ENCODE measurements at places on chromosomes 5 and 9.

GRCh38 chr9:136011376-136011702, 50.2 kb upstream of the UBAC1 start:
- DNase-seq, result no peak

- no peak for DNase-seq
Observed at GRCh38 chr9:69996967-69997366, 46.7 kb upstream of the MAMDC2 start.

GRCh38 chr5:135047347-135047695, 13.3 kb upstream of the PITX1 start:
- no peak for DNase-seq

- DNase-seq, result peak; percentile 7
Observed at GRCh38 chr9:91150998-91151717, 210.6 kb downstream of the AUH start.

DNA sequence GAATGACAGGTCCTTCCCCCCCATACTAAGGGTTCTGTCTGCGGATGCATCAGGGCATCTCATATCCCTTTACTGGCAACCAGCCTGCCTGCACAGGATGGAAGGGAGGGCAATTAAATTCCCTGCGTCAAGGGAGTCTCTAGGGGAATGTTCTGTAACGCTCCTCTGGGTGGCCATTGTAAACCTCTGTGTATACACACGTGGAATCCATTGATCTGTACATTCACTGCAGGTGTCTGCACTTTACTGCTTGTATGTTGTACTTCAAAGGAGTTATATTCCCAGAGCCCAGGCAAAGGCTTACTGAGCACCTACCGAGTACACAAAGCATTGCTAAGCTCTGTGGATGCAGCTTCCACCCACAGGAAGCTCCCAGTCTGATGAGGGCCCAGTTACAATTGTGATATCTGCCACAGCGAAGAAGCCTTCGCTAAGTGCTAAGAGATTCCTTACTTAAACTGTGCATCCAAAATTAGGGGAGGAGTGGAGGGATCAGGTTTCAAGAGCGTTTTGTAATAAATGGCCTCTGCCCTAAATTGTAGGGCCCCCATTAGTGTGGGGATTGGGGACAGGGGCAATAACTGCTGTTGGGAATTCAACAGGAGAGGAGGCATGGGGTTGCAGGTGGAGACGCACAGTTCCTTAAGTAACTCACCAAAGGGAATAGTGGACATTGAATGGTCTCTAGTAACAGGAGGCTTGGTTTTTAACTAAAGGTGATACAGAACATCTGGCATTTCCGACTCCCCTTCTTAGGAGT, 1.5 kb upstream of the RETREG1 start:
- DNase-seq, result no peak

DNA sequence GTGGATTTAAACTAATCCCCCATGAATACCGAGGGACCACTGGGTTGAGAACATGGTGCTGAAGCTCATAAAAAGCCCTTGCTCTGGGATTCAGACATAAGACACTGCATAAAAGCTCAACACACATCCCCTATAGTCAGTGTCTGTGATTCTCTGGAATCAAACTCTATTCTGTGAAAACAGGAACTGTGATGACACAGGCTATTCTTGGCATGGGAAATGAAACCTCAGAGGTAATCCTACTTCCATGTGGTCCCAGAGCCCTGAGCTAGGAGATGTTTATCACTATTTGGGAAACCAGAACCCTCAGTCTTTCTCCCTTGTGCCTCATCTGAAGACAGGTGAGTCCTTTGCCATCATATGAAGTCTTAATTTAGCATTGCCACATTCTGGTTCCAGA, 135.4 kb upstream of the PRSS3 start:
- DNase-seq, result no peak

GRCh38 chr9:115300874-115301273, 182.9 kb upstream of the TNC start:
- no peak for DNase-seq

DNA sequence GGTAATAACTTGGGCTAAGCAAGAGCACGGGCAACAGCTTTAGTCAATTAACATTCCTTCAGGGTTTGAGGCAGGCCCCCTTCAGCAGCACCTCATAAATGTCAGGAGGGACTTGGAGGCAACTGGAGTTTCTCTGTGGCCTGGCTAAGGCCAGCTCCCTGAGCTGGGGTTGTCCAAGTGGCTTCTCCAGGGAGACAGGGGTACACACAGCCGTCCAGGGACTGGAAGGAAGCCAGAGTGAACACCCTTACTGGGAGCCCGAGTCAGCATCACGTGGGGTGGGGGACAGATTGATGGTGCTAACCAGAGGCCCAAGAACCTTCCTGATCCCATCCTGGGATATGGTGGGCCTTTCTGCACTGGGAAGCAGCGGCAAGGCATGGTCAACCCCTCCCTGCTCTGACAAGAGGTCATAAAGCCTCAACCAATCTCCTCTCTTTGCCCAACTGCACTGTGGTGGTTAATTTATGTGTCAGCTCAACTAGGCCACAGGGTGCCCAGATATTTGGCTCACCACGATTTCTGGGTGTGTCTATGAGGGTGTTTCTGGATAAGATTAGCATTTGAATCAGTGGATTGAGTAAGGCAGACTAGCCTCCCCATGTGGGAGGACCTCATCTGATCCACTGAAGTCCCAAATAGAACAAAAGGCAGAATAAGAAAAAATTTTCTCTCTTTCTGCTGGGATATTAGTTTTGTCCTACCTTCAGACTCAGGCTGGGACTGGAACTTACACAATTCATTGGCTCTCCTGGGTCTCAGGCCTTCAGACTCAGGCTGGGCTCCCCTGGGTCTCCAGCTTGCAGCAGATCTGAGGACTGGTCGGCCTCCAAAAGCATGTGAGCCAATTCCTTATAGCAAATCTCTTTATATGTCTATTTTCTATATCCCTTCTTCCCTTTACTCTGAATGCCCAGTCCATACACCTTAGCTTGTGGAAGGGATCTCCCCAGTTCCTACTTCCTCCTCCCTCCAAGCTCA, 127.2 kb upstream of the LARP1 start:
- no peak for DNase-seq

DNA sequence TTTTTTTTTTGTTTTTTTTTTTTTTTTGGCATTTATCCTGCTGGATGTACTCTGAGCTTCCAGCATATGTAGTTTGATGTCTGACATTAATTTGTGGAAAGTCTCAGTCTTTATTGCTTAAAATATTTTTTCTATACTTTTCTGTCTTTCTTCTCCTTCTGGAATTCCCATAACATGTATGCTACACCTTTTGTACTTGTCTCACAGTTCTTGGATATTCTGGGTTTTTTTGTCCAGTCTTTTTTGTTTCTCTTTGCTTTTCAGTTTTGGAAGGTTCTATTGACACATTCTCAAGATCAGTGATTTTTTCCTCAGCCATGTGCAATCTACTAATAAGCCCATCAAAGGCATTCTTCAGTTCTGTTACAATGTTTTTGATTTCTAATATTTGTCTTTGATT, 19.4 kb upstream of the RFK start:
- DNase-seq, result no peak

DNA sequence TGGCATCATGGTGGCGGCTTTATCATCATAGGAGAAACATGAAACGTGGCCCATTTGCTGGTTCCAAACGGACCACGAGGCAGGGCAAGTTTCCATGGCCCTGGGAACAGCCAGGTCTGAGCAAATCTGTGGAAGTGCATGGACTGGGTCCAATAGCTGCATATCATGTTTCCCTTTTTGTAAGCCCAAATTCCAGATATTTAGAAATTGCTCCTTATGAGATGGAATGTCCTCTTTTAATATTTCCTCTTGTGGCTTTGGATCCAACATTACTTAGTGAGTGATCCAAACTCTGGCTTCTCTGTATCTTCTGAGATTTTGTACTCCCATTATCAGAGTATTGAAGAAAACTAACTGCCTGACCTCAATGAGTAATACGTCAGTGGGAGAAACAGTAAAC, 79.8 kb upstream of the FBXL7 start:
- no peak for DNase-seq

DNA sequence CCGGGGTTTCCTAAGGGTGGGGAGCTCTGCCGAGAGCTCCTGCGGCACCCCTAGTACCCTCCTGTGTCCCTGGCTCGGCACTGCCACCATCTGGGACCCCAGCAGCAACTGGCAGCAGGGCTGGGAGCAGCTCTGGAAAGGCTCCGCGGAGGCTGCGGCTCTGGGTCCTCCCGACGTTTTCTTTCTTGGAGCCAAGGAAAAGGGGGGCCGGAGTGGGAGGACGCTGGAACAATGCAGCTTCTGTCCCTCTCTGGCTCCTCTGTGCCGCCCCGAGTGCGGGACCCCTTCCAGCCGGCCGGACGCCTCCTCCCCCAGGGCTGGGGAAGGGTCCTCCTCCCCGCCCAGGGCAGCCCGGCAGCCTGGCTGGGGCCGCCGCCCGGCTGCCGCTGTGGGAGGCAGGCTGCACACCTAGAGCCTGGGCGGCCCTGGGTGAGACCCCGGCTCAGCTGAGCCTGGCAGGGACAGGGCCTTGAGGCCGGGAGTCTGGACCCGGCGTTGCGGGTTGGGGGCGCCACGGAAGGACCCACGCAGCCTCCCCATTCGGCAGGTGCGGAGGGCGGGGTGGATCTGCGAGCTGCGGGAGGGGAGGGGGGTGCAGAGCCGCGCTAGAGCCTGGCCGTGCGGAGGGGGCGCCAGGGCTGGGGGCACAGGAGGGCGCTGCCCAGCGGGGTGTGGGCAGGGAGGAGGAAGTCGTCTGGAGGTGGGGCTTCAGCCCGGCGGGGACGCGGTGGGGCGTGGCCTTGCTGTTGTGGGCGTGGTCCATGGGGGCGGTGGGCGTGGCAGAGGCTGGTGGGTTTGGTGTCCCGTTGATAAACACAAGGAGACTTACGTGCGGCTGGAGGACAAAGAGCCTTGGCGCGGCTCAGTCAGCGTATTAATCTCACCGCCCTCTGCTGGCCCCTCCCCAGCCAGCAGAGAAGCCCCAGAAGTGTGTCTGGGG, 15.1 kb downstream of the GPSM1 start:
- peak; percentile 58 for DNase-seq

DNA sequence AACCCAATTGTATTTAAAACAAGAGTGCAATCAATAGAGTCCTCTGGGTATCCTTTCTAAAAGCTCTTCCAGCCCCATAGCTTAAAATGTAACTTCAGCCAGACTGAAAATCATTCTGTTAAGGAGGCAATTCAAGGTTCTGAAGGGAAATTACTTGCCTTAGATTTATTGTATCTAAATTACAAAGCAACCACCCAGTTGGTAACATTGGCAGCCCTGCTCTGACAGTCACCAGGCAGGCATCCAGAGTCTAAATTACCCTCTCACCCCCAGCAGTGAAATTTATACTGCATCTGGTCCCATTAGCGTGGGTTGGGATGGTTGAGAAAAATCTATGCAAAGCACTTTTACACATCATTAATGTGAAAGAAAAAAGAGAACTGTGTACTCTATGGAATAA, 514.7 kb downstream of the MTRR start:
- no peak for DNase-seq

GRCh38 chr5:148922606-148923005, 96.2 kb downstream of the ADRB2 start:
- no peak for DNase-seq

- DNase-seq, result no peak
Observed at GRCh38 chr9:11676821-11677220, 1016.4 kb upstream of the TYRP1 start.

GRCh38 chr5:60698336-60698735, 1.6 kb downstream of the DEPDC1B start:
- DNase-seq, result no peak

- no peak for DNase-seq
Observed at GRCh38 chr9:96688187-96688586, 33.1 kb upstream of the PRXL2C start.

- no peak for DNase-seq
Observed at GRCh38 chr5:95374061-95374460, 17.1 kb upstream of the FAM81B start.

DNA sequence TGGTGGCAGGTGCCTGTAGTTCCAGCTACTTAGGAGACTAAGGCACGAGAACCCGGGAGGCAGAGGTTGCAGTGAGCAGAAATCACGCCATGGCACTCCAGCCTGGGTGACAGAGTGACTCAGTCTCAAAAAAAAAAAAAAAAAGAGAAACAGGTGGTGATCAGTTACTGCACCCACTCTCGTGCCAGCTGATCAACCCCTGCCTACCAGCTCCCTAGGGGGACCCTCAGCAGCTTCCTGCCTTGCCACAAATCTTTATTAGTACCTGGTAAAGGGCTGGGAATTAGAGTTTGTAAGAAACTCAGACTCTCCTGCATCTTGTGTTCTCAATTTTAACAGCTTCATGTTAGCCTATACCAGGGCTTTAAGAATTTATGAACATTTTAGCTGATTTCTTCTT, 914.9 kb downstream of the EFNA5 start:
- DNase-seq, result no peak

Data from CD4-positive, alpha-beta T cell treated with Interleukin-17A for 4 hours (primary cell).